ENCODE measurements at places on chromosomes 11 and 22. TPM values are rescaled to one million over a fixed set of nuclear protein-coding genes. Genes with fewer than 3 reads are reported as not detected.

DNA sequence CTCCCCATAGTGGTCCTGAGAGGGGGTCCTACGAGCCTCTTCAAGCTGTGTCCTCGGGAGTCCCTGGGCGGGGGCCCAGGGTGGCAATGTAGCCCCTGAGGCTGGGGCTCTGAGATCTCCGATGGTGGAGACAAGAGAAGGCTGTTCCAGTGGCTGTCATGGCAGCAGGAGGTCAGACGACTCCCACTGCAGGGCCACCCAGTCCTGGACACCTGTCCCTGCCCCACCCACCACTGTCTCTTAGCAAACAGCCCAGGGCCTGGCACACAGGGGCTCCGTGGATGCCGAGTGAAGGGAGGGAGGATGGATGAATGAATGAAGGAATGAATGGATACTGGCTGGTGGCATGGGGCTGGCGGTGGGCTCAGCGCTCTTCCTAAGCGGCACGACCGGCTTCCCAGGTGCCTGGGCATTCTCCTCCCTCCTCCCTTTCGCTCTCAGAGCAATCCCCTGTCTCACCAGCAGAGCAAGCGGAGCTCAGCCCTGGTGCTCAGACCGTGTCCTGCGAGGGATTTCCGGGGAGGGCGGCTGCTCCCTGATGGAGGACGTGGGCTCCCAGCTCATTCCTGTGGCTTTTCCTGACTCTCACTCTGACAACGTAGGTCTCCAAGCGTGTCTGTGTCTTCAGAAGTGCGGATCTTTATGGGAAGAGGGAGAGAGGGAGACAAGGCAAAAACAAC lies 1272.6 kb downstream of the BRD1 start:
- DNase-seq = no peak

DNA sequence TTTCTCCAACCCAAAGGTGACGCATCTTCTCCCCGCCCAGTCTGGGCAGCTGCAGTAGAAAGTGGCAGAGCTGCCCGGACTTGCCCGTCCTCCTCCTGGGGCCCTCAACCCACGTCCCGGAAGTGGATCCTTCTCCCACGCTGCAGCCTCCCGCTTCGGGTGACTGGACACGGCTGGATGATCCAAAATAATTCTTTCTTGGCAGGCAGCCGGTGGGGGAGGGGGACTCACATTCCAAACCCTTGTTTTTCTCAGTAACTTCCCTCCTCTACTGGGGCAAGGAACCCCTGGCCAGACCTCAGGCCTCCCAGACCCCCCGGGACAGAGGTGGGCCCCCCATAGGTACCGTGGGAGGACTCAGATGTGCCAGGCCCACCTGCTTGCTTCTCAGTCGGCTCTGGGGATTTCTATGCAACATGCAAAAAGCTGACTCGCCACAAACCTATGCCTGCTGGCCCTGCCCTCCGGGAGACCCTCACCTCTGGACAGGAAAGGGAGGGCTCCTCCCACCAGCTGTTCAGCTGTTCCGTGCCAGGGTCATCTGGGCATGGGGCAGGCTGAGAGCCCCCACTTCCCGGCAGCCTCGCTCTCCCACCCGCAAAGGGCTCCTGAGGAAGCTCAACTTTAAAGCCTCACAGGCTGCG lies 1.4 kb downstream of the PLXNB2 start:
- peak; percentile 97 for DNase-seq

DNA sequence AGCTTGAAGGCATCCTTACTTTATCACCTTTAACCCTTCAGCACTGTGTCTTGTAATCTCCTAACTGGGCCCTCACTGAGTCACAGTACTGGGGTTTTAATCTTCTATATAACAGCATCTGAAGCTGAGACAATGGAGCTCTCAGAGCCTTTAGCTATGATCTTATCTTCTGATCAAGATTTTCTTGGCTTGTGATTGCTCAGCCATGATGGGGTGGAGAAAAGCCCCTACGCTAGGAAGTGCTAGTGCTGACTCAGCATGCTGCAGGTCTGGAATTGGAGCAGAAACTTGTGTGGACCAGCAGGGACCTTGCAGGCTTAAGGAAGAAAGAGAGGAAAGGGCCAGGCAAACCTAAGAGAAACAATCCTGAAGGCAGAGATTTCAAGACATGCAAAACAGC lies 71.7 kb upstream of the EED start:
- peak; percentile 90 for DNase-seq

DNA sequence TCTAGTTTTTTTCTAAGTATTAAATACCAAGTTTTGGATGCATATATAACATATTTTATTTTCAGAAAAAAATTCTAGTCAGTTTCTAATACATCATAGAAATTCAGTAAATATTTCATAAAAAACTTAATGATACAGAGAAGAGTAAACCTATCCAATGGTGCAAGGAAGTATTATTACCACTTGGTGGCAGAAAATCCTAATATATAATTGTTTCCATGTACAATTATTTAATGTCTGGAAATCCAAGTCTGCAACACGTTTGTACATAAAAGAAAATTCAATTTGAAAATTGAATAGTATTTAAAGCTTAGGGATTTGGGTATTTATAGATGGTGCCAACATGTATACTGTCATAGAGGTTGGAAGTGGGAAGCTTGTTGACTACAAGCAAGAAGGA lies 127.0 kb downstream of the TRPC6 start:
- DNase-seq = no peak

- DNase-seq = no peak
Observed at GRCh38 chr11:30504468-30504867, 81.7 kb downstream of the MPPED2 start.

GRCh38 chr11:126133901-126134300 lies 71.2 kb upstream of the CDON start:
- DNase-seq = no peak

DNA sequence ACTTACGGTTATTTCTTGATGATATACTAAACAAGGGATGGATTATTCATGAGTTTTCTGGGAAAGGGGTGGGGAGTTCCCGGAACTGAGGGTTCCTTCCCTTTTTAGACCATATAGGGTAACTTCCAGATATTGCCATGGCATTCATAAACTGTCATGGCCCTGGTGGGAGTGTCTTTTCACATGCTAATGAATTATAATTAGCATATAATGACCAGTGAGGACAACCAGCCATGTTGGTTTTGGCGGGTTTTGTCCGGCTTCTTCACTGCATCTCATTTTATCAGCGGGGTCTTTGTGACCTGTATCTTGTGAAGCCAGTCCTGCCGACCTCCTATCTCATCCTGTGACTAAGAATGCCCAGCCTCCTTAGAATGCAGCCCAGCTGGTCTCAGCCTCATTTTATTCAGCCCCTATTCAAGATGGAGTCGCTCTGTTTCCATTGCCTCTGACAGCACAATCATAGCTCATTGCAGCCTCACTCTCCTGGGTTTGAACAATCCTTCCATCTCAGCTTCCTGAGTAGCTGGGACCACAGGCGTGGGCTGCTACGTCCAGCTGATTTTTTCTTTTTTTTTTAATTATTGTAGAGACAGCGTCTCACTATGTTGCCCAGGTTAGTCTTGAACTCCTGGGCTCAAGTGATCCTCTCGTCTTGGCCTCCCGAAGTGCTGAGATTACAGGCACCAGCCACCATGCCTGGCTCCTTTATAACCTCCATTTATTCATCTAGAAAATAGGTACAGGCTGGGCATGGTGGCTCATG lies 52.6 kb upstream of the EMID1 start:
- no peak for DNase-seq

- DNase-seq = no peak
Observed at GRCh38 chr11:92533657-92534335, 309.2 kb downstream of the FAT3 start.

GRCh38 chr11:64850979-64851567 lies 6.6 kb upstream of the CDC42BPG start:
- no peak for DNase-seq

The RTN4R gene
- 10.5 TPM for total RNA-seq

The ESAM gene
- total RNA-seq = not detected

The LRRC56 gene
- total RNA-seq = 1.4 TPM
